ENCODE measurements at places on chromosomes 16 and 17.

DNA sequence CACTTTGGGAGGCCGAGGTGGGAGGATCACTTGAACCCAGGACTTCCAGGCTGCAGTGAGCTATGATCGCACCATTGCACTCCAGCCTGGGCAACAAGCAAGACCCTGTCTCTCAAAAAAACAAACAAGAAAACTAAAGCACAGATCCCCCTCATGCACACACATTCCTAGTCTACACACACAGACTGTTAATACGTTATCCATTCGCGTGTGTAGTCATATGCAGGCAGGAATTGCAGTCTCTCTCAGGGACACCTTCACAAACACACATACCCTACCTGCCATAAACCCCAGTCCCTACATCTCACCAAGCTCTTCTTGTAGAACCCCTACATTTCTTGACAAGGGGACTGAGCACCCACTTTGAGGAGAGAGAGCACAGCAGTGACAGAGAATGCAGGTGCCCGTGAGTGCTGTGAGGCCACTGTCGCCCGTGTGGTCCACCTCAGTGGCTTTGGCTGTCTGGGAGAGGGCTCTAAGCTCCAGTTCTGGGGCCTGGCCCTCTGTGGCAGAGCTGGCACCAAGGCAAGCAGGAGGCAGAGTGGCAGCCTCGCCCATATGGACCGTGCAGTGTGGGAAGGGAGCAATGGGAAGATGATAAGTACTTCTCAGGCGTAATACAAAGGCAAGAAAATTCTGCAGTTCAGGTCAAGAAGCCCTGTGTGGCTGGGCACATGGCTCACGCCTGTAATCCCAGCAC, 59.0 kb upstream of the RPH3AL start:
- DNase-seq: no peak

GRCh38 chr17:2239882-2240430, 63.6 kb downstream of the SMG6 start:
- DNase-seq: no peak

- DNase-seq: no peak
These were observed 16.2 kb downstream of the CHP2 start for GRCh38 chr16:23771027-23771426.

DNA sequence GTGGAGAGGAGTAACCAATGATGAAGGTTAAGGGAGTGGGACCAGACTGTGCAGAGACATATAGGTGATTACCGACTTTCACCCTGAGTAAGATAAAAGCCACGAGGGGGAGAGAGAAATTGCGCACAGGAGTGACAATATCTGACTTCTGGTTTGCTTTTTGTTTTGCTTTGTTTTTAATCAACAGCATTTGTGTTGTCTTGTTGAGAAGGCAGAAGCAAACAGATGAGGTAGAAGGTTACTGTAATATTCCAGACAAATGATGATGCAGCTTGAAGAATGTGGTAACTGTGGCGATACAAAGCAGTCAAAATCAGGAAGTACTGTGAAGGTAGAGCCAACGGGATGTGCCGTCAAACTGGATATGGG, 7.5 kb downstream of the PELP1 start:
- no peak for DNase-seq

DNA sequence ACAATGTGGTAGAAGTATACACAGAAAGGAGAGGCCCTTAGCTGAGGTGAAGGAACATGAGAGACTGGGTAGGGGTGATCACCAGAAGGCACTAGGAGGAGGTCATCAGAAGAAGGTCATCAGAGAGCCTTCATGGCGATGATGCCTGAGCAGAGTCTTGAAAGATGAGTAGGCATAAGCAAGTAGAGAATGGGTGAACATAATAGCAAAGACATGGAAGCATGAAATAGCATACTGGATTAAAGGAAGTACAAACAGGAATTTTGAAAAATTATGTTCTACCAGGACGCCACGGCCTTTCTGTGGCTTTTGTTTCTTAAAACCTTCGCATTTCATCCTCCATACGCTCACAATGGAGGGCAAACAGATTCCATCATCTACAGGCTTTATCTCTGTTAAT, 2.9 kb downstream of the IKZF3 start:
- DNase-seq: no peak

GRCh38 chr16:77863250-77863649, 74.9 kb downstream of the VAT1L start:
- DNase-seq: no peak

DNA sequence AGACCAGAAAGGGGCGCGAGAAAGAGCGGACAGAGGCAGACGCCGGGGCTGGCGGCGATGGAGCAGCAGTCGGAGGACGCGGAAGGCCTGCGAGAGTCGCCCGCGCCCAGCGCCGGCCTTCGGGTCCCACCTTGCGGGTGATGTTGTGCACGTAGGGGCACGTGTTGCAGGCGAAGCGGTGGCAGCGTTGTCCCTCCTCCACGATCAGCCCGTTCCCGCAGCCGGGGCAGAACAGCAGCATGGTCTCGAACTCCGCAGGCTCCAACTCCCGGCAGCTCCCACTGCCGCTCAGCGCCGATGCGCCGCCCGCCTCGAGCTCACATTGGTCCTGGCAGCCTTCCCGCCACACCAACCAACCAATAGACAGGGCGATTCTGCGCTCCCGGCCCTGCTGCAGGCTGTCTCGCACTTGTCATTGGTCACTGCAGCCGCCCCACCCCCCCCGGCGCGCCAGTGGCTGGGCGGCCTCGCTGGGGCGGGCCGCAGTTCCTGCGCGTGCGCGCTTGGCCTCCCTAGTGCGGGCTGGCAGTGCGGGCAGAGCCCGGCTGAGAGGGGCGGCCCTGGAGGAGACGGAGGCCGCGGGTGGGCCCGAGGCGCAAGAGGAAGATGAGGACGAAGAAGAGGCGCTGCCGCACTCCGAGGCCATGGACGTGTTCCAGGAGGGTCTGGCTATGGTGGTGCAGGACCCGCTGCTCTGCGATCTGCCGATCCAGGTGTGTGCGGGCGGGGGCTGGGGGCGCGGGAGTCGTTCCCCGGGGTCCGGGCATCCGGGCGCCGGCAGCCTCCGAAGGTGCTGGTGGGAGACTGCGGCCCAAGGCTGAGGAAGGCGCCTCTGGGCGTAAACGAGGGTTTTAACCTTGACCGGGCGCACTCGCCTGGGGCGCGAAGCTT, at the start of the genes POLR3K and SNRNP25:
Gene POLR3K (minus strand): TSS at position 263 of the 891 bp plus-strand sequence. CDS start 22 bp downstream, at position 241.
Gene SNRNP25 (plus strand): TSS at position 483 of the 891 bp plus-strand sequence. CDS start 189 bp downstream, at position 672.
- DNase-seq: peak; percentile 96

- DNase-seq: no peak
These were observed 116.2 kb downstream of the CDH11 start for GRCh38 chr16:65005696-65006095.

DNA sequence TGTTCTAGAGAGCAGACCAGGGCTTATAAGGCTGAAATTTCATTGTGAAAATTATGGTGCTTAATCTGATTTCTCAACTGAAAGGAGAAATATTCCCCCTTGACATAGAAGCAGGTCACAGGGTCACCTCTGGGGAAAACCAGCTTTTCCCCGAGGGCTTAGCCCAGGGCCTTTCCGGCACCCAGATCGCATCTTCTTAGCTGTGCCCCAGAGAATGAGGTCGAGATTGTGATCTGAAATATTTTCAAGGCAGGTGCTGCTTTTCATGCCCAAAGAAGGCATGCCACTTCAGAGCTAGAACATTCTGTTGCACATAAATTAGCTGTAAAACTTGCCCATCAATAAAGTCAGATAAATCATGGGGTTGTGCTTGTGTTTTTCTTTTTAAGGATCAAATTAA, 25.4 kb upstream of the ARHGAP17 start:
- DNase-seq: no peak

DNA sequence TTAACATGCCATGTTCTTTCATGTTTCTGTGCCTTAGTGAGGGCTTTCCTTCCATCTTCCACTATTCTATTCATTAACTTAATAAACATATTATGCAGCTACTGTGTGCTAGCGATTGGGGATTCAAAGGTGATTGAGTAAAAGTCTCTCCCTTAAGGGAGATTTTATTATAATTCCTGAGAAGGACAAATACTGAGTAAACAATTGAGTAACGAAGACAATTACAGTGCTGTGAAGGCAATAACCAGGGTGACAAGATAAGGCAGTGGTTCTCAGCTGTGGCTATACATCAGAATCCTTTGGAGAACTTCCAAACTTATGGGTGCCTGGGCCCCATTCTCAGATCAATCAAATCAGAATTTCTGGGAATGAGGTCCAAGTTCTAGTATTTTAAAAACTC, 353.3 kb downstream of the CA10 start:
- DNase-seq: no peak

GRCh38 chr16:996681-997080, 15.1 kb downstream of the SOX8 start:
- DNase-seq: no peak

- DNase-seq: no peak
These were observed 47.5 kb downstream of the FOXL1 start for GRCh38 chr16:86625821-86626220.

DNA sequence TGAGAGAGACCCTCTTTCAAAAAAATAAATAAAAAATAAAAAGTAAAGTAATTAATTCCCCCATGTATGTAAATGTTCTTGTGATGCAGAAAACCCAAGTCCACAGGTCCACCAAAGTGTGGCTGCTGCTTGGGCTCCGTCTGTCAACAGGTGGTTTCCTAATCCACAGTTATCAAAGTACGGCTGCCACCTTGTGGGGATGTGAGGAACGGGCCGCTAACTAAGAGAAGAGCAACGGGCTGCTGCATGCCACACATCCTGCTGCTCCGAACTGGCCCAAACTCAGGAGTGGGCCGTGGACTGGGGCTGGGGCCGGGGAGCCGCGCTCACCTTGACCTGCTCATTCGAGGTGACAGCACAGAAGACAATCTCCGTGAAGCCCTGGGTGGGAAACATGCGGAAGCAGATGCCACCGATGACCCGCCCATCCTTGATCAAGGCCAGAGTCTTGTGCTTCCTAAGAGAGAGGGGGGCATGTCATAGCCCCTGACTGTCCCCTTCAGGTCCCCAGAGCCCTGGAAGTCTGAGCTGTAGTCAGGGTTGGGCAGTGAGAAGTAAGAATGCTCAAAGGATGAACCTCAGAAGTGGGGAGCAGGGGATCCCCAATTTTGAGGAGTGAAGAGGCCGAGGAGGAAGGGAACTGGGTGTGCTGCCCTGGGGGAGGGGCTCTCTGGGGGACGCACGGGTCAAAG, 4.3 kb downstream of the KAT2A start:
- peak; percentile 54 for DNase-seq

DNA sequence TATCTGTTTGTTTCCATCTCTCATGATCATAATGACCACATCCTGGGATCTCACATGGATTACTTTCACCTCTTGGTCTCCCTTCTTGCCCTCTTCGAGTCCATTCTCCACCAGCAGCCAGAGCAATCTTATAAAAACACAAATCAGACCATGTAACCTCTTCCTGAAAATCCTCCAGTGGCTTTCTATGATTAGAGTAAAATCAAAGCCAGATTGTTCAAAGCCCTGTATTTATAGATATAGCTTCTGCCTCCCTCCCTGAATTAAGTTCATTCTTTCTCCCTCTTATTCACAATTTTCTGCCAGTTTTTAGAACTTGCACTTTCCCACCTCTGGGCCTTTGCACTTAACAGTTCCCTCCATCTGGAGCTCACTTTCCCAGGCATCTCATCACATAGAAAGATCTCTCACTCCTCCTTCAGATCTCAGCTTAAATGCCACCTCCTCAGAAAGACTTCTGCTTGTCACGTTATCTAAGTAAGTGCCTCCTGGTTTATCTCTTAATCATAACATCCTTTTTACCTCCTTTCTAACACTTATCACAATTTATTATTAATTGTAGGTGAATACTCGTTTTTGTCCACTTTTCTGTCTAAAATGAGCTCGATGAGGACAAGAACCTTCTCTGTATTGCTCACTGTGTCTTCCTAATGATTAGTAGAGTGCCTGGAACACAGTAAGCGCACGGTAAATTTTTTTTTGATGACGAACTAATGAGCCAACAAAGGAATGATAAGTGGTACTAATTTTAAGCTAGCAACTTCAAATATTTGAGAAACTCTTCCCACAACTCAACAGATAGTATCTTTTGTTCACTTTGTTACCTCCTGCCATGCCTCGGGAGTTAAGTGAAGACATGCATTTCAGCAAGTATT, 80.5 kb downstream of the CYB561 start:
- DNase-seq: no peak

DNA sequence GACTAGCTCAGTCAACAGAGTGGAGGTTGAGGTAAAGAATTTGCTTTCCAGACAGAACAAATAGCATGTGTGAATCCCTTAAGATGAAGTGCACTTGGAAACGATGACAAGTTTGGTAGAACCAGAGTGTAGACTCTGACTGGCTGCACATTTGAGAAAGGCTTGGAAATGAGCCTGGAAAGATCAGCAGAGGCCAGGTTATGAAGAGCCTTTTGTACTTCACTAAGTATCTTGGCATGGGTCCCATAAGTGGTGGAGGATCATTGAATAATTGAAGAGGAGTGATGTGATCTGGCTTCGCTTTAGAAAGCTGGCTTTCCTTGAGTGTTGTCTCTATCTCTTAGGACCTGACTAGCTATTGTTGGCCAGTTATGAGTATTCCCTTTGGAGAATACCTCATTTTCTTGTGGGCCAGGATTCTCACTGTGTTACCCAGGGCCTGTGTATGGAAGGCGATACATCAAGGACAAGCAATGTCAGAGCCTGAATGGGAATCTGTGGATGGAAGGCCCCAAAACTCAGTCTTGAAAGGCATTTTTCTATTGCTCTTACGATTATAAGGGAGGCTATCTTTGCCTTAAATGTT, 329.8 kb downstream of the UTP18 start:
- no peak for DNase-seq

GRCh38 chr16:5028950-5029475, 4.7 kb downstream of the NAGPA start:
- DNase-seq: no peak

- DNase-seq: no peak
These were observed 66.1 kb downstream of the AXIN2 start for GRCh38 chr17:65495122-65496055.

- no peak for DNase-seq
These were observed 19.7 kb downstream of the DEXI start for GRCh38 chr16:10922328-10923145.

DNA sequence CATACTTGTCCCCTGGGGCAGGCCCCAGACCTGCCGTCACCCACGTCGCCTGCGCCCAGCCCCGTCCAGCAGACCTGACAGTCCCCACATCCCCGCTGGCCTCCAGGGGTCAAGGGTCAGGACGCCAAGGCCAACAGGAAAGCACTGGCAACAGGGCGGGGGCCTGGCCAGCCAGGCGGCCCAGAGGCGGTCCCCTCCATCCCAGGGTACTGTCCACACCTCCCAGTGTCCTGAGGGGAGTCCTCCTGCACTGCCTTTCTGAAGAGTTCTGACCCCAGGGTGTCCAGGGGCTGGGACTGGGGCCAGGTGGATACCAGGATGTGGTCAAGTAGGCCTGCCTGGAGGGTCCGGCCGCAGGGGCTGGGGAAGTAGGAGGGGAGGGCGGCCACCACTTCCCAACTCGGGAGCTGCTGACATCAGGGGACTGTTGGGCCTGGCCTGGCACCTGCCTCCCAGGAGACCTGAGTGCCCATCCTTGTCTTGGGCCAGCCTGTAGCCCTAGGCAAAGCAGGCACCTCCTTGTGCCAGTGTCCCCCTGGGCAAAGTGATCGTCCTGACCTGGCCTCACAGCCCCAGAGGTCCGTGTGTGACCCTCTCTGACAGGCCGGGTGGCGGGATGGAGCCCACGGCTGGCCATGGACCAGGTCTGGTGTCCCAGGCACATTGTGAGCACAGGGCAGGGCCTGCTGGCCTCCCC, 6.7 kb upstream of the AXIN1 start:
- DNase-seq: no peak

GRCh38 chr17:78905541-78905940, 2.5 kb upstream of the CEP295NL start:
- no peak for DNase-seq

- no peak for DNase-seq
These were observed 12.5 kb downstream of the RARA start for GRCh38 chr17:40321524-40321929.

Measured in AG09319 (cell line).